ENCODE measurements at places on chromosomes 16 and 17. TPM values are rescaled to one million over a fixed set of nuclear protein-coding genes. Genes with fewer than 3 reads are reported as not detected.

GRCh38 chr16:37511-37910 is 15.9 kb downstream of the POLR3K start:
- no peaks in the 10 kb centered on the region for H3K27me3 ChIP-seq
- no peaks in the 10 kb centered on the region for H3K4me1 ChIP-seq
- H3K4me3 ChIP-seq, result no peak overlapping the region
- H3K27ac ChIP-seq, result no peak overlapping the region
- no peaks in the 10 kb centered on the region for H3K36me3 ChIP-seq

GRCh38 chr17:74157366-74157765 is 46.1 kb upstream of the RPL38 start:
- H3K4me1 ChIP-seq, result peaks cover 6% of the 10 kb centered on the region
- H3K27me3 ChIP-seq, result peaks cover 13% of the 10 kb centered on the region
- H3K36me3 ChIP-seq, result no peaks in the 10 kb centered on the region
- no peak overlapping the region for H3K4me3 ChIP-seq
- H3K27ac ChIP-seq, result no peak overlapping the region

DNA sequence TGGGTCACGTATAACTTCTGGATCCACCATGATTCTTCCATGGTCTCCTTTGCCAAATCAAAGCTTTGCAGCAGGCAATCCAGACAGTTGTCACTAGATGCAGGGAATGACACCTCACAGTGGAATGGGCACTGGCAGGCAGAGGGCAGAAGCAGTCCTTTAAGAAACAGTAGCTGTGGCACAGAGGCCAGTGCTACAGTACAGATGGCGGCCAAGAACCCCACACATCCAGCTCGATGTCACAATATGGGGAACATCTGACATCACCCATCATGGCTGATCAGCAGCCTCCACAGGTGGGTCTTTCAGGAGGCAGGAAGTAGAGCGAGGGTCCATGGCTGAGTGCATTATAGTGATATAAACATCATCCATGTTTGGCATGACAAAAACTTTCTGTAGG is 18.8 kb upstream of the ERN1 start:
- H3K27ac ChIP-seq, result peak overlapping the region; percentile 95
- peaks cover 29% of the 10 kb centered on the region for H3K4me1 ChIP-seq
- H3K27me3 ChIP-seq, result no peaks in the 10 kb centered on the region
- no peak overlapping the region for H3K4me3 ChIP-seq
- no peaks in the 10 kb centered on the region for H3K36me3 ChIP-seq

DNA sequence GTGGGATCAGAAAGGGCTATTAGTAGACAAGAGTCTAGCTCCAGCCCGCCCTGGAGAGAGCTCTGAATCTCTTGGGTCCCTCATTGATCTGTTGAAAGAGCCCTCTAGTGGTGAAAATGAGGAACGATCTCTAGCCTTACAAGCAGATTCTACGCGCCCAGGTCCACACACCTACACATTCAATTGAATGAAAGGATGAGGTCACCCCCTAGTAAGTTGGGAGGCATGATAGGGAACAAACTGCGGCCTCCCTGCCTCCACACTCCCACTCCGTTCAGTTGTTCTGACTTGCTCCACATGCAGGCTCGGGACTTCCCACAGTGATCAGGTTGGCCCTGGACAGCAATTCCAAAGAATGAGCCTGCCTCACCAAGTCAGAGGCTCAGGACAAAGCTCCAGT is 2.9 kb upstream of the CACNG3 start:
- DNase-seq, result peak; percentile 34
- H3K4me1 ChIP-seq, result no peaks in the 10 kb centered on the region
- H3K4me3 ChIP-seq, result no peak overlapping the region
- H3K36me3 ChIP-seq, result no peaks in the 10 kb centered on the region
- 0 out of 2 replicates have a peak, but pooled peaks cover 8% of the 10 kb centered on the region for H3K27me3 ChIP-seq

DNA sequence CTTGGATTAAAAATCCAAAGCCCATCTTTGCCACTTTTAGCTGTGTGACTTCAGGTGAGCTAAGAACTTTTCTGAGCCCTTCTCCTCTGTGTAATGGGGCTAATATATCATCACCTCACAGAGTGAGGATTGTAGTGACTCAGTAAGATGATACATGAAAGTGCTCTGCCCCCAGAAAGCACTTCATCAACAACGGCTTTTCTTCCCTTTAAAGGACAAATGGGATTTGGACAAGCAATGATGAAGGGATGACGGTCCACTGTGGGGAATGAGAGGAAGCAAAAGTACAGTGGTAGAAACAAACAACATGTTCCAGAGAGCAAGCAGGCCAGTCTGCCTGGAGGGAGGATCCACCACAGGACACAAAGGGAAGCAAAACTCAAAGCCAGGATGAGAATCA is 14.3 kb upstream of the TMED6 start:
- no peak overlapping the region for H3K27ac ChIP-seq
- peaks cover 66% of the 10 kb centered on the region for H3K36me3 ChIP-seq
- H3K4me3 ChIP-seq, result no peak overlapping the region
- DNase-seq, result no peak

KRT25 gene
- not detected for total RNA-seq

GRCh38 chr16:10617662-10618420 is 37.4 kb upstream of the EMP2 start:
- no peak overlapping the region for H3K4me3 ChIP-seq
- DNase-seq, result no peak

ZFP3 gene
- 0.05 TPM for total RNA-seq

GRCh38 chr17:65954148-65954449 is 237.8 kb downstream of the CEP112 start:
- H3K36me3 ChIP-seq, result no peaks in the 10 kb centered on the region
- H3K27ac ChIP-seq, result no peak overlapping the region
- no peaks in the 10 kb centered on the region for H3K4me1 ChIP-seq
- H3K27me3 ChIP-seq, result no peaks in the 10 kb centered on the region
- DNase-seq, result no peak
- H3K4me3 ChIP-seq, result no peak overlapping the region

ADAP2 gene
- 17.2 TPM for total RNA-seq

PRR35 gene
- total RNA-seq, result not detected

GRCh38 chr16:67649494-67649931 is 4.6 kb downstream of the CARMIL2 start:
- H3K4me3 ChIP-seq, result no peak overlapping the region
- DNase-seq, result no peak
- H3K27me3 ChIP-seq, result no peaks in the 10 kb centered on the region
- no peaks in the 10 kb centered on the region for H3K4me1 ChIP-seq

- peak overlapping the region; percentile 96 for H3K27ac ChIP-seq
- H3K36me3 ChIP-seq, result no peaks in the 10 kb centered on the region
- H3K4me3 ChIP-seq, result peak overlapping the region; percentile 71
- H3K4me1 ChIP-seq, result peaks cover 7% of the 10 kb centered on the region
- H3K27me3 ChIP-seq, result no peaks in the 10 kb centered on the region
Observed at GRCh38 chr17:82519971-82520903, 705 bp downstream of the FOXK2 start.

GPATCH8 gene
- 28.7 TPM for total RNA-seq

DNA sequence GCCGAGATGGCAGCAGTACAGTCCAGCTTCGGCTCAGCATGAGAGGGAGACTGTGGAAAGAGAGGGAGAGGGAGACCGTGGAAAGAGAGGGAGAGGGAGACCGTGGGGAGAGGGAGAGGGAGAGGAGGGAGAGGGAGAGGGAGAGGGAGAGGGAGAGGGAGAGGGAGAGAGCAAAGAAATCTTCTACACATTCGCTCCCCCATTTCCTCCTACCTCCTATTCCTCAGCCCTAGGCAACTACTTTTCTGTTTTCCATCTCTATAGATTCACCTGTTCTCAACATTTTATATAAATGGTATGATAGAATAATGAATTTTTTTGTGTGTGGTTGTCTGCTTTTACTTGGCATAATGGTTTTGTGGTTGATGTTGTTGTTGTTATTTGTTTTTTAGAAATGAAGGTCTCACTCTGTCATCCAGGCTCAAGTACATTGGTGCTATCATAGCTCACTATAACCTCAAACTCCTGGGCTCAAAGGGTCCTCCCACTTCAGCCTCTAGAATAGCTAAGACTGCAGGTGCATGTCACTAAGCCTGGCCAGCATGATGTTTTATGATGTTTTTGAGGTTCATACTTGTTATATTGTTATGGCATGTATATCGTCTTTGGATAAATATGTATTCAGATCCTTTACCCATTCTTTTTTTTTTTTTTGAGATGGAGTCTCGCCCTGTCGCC is 6.0 kb upstream of the PRPF8 start:
- no peaks in the 10 kb centered on the region for H3K36me3 ChIP-seq
- no peak overlapping the region for H3K4me3 ChIP-seq
- H3K4me1 ChIP-seq, result peaks cover 11% of the 10 kb centered on the region
- DNase-seq, result no peak
- H3K27me3 ChIP-seq, result no peaks in the 10 kb centered on the region

MEIOC gene
- total RNA-seq, result not detected

MPV17L gene
- total RNA-seq, result not detected

KCNJ16 gene
- not detected for total RNA-seq

ELP5 gene
- total RNA-seq, result 81.7 TPM

DHRS7C gene
- not detected for total RNA-seq

- no peaks in the 10 kb centered on the region for H3K27me3 ChIP-seq
- no peak overlapping the region for H3K27ac ChIP-seq
- H3K4me1 ChIP-seq, result no peaks in the 10 kb centered on the region
- H3K4me3 ChIP-seq, result no peak overlapping the region
- H3K36me3 ChIP-seq, result no peaks in the 10 kb centered on the region
Observed at GRCh38 chr17:12859520-12859919, 70.2 kb downstream of the ARHGAP44 start.

GRCh38 chr17:39596543-39597267 is 11.0 kb downstream of the NEUROD2 start:
- no peaks in the 10 kb centered on the region for H3K4me1 ChIP-seq
- no peak overlapping the region for H3K4me3 ChIP-seq
- no peaks in the 10 kb centered on the region for H3K36me3 ChIP-seq

- no peak overlapping the region for H3K27ac ChIP-seq
- H3K4me1 ChIP-seq, result no peaks in the 10 kb centered on the region
Observed at GRCh38 chr17:74524653-74525464, 6.4 kb downstream of the CD300LB start.

- no peak overlapping the region for H3K27ac ChIP-seq
- no peaks in the 10 kb centered on the region for H3K36me3 ChIP-seq
- H3K4me3 ChIP-seq, result no peak overlapping the region
- no peaks in the 10 kb centered on the region for H3K4me1 ChIP-seq
- peaks cover 4% of the 10 kb centered on the region for H3K27me3 ChIP-seq
- no peak for DNase-seq
Observed at GRCh38 chr17:1916963-1917715, 87.3 kb downstream of the RPA1 start.

GRCh38 chr17:59234631-59235030 is 14.3 kb downstream of the GDPD1 start:
- DNase-seq, result no peak
- no peak overlapping the region for H3K4me3 ChIP-seq
- no peaks in the 10 kb centered on the region for H3K36me3 ChIP-seq
- H3K27ac ChIP-seq, result no peak overlapping the region
- no peaks in the 10 kb centered on the region for H3K4me1 ChIP-seq

MYO19 gene
- 167 TPM for total RNA-seq

MRM1 gene
- total RNA-seq, result 14.5 TPM

CCL16 gene
- total RNA-seq, result not detected

DNA sequence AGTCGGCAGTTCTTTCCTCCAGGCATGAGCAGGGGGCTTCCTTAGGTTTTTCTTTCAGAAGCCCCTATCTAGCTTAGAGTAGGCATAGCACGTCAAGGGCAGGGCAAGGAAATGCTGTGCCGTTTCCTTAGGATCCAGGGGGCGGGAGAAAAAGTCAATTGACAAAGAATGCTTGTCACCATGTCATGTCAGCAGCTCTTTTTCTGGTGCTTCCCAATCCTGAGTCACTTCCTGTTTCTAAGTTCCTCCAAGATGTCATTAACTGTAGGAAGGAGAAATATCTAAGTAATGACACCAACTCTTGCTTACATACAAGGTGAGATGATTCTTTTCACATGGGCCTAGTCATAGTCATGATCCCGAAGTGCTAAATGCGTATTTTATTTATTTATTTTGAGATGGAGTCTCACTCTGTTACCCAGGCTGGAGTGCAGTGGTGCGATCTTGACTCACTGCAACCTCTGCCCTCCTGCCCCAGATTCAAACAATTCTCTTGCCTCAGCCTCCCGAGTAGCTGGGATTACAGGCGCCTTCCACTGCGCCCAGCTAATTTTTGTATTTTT is 35.2 kb downstream of the GJC1 start:
- peak overlapping the region; percentile 61 for H3K27ac ChIP-seq
- H3K36me3 ChIP-seq, result peaks cover 9% of the 10 kb centered on the region
- no peak overlapping the region for H3K4me3 ChIP-seq
- H3K4me1 ChIP-seq, result peaks cover 15% of the 10 kb centered on the region
- no peaks in the 10 kb centered on the region for H3K27me3 ChIP-seq

- H3K27ac ChIP-seq, result no peak overlapping the region
- H3K36me3 ChIP-seq, result no peaks in the 10 kb centered on the region
- no peaks in the 10 kb centered on the region for H3K27me3 ChIP-seq
- no peaks in the 10 kb centered on the region for H3K4me1 ChIP-seq
- DNase-seq, result no peak
Observed at GRCh38 chr17:64178011-64178825, 48.3 kb upstream of the ERN1 start.

GRCh38 chr16:30601966-30602365 is 8.2 kb downstream of the ZNF689 start:
- H3K4me1 ChIP-seq, result peaks cover 5% of the 10 kb centered on the region
- H3K36me3 ChIP-seq, result peaks cover 14% of the 10 kb centered on the region
- no peak for DNase-seq
- H3K27ac ChIP-seq, result no peak overlapping the region
- no peaks in the 10 kb centered on the region for H3K27me3 ChIP-seq

DNA sequence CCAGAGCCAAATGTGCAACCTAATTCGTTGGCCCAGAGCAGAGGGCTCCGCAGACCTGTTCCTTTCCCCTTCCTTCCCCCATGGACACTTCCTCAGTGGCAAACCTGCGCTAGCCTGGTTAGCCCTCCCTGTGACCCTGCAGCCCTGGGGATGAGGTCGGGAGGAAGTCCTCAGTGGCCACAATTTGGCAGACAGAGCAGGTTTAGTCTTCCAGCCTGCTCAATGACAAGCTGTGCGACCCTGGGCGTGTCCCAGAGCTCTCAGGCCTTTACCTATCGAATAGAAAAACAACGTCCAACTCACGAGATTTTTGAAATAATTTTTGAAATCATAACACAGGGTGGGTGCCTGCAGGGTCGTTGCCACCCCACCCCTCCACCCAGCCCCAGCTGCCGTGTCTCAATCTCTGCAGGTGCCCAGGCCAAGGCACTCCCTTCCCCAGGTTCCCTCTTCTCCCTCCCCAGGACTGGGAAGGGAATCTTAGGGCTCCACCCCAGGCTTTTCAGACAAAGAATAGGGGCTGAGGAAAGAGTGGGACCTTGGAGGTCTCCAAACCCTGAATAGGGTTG is 1.4 kb downstream of the HBM start:
- H3K4me1 ChIP-seq, result peaks cover 14% of the 10 kb centered on the region
- no peak overlapping the region for H3K4me3 ChIP-seq
- H3K27ac ChIP-seq, result no peak overlapping the region
- no peak for DNase-seq
- no peaks in the 10 kb centered on the region for H3K27me3 ChIP-seq

GRCh38 chr16:1003391-1004347 is 22.1 kb downstream of the SOX8 start:
- DNase-seq, result no peak
- no peak overlapping the region for H3K4me3 ChIP-seq
- H3K27ac ChIP-seq, result no peak overlapping the region
- H3K36me3 ChIP-seq, result no peaks in the 10 kb centered on the region
- peaks cover 63% of the 10 kb centered on the region for H3K27me3 ChIP-seq
- peaks cover 41% of the 10 kb centered on the region for H3K4me1 ChIP-seq
